Lower lobe of right lung (tissue), 2 donors: ENCODE measurements at places on chromosomes 2 and 18. TPM values are rescaled to one million over a fixed set of nuclear protein-coding genes. Genes with fewer than 3 reads are reported as not detected.

DNA sequence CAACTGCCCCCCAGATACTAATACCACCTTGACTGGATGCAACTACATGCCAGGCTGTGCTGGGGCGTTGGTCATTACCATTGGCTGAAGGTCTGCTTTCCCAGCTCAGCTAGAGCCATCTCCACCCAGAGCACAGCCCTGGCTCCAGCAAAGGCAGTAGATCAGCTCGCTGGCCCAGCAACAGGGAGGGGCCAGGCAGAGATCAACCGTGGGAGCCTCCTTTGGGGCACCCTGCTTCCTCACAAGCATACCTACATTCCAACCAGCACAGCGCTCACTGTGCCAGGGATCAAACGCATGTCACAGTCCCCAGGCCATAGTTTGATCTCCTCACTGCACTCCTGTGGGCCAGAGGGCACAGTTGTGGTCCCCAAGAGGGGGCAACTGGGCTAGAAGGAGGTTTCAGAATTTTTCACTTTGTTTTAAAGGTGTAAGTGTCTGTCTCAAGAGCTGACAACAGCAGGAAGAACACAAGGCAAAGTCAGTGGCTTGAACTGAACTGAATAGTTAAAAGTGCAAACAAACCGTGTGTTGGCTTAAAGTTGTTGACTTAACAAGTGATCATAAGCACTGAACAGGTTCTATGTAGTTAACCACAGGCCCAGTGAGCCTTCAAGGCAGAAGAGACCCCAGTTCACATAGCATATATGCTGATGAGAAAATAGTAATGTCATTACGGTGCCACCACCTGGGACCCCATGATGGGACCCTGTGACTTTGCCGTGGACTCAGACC is 70.1 kb upstream of the BZW1 start:
- DNase-seq, result peak; percentile 53

GRCh38 chr2:11417946-11418585 is 47.9 kb downstream of the E2F6 start:
- no peak for DNase-seq

GRCh38 chr2:239780236-239780994 is 244.7 kb downstream of the NDUFA10 start:
- no peak for DNase-seq

- no peak for DNase-seq
Observed at GRCh38 chr2:60152226-60152833, 401.1 kb downstream of the BCL11A start.

DNA sequence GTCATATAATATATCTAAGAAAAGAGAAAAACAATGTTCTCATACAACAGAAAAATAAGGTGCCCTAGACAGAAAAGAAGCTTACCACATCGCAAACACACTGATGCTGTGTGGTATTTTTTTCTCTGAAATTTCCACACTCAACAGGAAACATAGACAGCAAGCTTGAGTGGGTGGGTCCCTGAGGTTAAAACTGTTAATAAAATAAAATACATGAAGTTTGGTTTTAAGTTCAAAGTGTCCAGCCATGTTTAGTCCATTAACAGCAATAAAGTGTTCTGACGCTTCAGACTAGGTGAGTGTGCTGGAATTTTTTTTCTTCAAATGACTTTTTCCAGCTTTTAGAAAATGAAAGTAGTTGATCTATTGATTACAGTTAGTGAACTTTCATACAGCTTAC is 83.3 kb upstream of the EPB41L5 start:
- DNase-seq, result no peak

DNA sequence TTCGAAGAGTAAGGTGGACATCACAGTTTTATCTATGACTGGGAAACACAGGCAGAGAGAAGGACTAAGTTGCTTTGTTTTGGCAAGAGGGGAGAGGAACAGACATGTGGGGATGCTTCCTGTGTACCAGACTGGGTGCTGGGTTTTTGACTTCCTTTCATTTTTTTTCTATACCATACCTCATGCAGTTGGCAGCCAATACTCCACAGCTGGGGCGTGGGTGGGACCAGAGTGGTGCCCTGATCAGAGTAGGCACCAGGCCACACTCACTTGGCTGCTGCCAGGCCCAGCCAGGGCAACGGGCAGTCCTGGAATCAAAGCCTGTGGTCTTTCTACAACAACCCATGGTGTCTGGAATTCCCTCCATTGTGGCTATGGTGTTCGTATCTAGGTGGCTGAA is 45.2 kb downstream of the SH3RF3 start:
- DNase-seq, result no peak

GRCh38 chr2:112821682-112822081 is 14.9 kb downstream of the IL1B start:
- DNase-seq, result no peak

- DNase-seq, result no peak
Observed at GRCh38 chr18:49189772-49190171, 239.0 kb upstream of the SMAD7 start.

The PIAS2 gene
- total RNA-seq, result 36.6 TPM

The SPATA3 gene
- not detected for total RNA-seq
